ENCODE measurements at places on chromosomes 12 and 14.

- no peak for DNase-seq
Observed at GRCh38 chr12:20475542-20475941, 107.2 kb downstream of the PDE3A start.

DNA sequence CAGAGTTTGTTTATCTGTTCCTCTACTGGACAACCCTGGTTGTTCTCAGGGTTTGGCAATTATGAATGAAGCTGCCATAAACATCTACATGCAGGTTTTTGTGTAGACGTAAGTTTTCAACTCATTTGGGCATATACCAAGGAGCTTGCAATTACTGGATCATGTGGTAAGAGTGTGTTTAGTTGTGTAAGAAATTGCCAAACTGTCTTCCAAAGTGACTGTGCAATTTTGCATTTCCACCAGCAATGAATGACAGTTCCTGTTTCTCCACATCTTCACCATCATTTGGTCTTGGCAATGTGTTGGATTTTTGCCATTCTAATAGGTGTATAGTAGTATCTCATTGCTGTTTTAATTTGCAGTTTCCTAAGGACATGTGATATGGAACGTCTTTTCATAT lies 39.8 kb upstream of the FBXO33 start:
- no peak for DNase-seq

GRCh38 chr12:2256915-2257314 lies 204.1 kb downstream of the CACNA1C start:
- peak; percentile 16 for DNase-seq

DNA sequence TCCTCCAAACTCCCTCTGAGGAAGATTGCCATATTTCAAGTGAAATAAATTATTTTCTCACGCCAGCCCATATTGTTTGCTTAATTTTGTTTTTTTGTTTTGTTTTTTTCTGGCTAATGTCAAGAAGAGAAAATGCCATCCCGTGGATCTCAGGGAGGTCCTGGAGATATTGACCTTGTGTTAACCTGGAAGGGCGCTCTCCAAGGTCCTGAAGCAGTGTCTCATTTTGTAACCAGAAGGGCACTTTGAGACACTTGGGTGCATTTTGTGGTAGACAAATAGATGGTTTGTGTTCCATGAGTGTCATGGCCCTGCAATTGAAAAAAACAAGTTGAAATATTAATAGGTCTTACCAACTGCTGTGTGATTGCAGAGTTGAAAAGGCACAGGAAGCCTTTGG lies 268.9 kb downstream of the SUDS3 start:
- DNase-seq: peak; percentile 59

- DNase-seq: no peak
Observed at GRCh38 chr12:100427078-100427477, 46.6 kb upstream of the NR1H4 start.

- DNase-seq: no peak
Observed at GRCh38 chr14:51922624-51923023, 62.2 kb downstream of the GNG2 start.

- peak; percentile 49 for DNase-seq
Observed at GRCh38 chr14:105075379-105076295, 10.4 kb upstream of the GPR132 start.

DNA sequence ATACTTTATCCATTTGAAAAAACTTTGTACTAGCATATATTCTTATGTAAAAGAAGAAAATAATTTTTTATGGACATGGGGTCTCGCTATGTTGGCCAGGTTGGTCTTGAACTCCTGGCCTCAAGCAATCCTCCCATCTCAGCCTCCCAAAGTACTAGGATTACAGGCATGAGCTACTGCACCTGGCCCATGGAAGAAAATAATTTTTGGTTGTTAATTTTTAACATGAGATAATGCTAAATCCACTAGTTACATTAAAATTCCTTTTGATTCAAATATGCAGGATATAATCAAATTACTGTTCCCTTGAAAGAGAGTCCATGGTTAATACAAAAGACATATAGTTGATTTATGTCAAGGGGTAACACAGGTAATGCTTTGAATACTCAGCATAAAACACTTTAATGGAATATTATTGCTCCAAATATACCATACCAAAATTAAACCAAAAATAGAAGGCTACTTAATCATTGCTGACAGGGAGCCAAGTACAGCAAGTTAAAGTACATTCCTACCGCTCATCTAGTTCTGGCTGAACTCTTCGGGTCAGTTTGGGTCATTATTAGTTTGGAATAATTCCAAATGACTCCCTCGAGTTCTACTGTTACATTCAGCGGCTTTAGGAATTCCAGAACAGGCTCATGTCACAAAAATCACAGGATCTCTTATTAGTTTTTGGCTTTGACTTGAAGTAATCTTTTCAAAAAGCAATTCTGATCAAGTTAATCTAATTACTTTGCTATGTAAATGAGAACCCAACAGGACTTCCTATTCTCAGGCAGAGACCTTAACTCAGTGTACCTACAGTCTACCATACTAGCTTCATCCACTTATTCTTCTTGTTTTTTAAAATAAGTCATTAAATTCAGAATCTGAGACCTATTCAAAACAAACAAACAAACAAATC lies 6.1 kb downstream of the SOS2 start:
- peak; percentile 22 for DNase-seq

DNA sequence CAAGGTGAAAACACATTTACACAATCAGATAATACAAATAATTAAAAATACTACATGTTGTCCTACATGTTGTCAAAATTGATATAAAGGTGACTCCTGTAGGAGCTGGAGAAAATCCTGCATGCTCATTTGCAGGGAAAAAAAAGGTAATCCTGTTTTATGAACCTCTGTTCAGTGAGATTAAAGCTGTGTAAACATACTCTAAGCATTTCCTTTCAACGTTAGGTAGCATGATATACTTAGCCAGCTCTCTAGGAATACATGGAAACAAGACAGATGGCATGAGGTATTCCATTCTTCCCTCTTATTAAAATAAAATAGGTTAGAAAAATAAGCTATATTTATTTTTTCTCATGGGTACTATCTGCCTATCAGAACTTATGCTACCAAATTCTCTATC lies 635.7 kb upstream of the FLRT2 start:
- no peak for DNase-seq

DNA sequence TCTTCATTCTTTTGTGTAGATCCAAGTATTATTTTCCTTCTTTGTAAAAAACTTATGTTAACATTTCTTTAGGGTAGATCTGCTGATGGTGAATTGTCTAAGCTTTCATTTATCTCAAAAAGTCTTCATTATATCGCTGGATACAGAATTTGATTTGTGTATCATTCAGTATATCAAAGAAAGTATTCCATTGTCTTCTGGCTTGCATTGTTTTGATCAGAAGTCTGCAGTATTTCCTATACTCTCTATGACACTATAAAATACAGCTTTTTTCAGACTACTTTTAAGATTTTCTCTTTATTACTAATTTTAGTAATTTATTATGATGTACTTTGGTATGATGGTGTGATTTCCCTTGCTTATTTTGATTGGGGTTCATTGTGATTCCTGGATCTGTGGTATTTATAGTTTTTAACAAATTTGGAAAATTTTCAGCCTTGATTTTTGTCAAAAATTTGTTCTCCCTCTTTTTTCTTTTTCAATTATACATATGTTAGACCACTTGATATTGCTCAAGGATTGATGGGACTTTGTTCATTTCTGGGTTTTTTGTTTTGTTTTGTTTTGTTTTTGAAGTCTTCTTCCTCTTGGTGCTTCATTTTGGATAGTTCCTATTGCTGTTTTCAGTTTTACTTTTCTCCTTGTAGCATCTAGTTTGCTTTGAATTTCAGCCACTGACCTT lies 176.5 kb downstream of the ZFP36L1 start:
- no peak for DNase-seq

GRCh38 chr14:22955702-22956569 lies 954 bp downstream of the HAUS4 start:
- no peak for DNase-seq

GRCh38 chr14:57480051-57480450 lies 13.6 kb downstream of the CCDC198 start:
- DNase-seq: no peak

- no peak for DNase-seq
Observed at GRCh38 chr14:87094913-87095312, 898.1 kb downstream of the GALC start.

- DNase-seq: no peak
Observed at GRCh38 chr14:59046746-59047145, 141.7 kb upstream of the DAAM1 start.

GRCh38 chr14:64800000-64800399 lies 79.7 kb downstream of the SPTB start:
- peak; percentile 25 for DNase-seq

DNA sequence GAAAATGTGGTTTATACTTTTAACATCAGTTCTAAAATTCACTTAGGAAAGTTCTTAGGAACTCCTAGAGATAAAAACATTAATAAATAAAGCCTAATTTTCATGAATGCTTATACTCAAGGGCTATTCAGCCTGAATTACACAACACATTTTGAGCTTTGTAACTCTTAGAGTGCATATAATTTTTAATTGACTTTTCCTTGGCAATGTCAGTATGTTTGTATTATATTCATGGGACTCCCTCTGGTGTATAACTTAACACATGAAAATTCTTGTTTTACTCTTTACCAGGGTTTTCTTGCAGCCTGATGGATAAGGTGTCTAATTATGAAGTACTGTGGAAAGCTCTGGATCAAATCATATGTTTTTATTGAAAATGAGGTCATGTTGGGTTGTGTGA lies 150.6 kb upstream of the HMGA2 start:
- DNase-seq: no peak

DNA sequence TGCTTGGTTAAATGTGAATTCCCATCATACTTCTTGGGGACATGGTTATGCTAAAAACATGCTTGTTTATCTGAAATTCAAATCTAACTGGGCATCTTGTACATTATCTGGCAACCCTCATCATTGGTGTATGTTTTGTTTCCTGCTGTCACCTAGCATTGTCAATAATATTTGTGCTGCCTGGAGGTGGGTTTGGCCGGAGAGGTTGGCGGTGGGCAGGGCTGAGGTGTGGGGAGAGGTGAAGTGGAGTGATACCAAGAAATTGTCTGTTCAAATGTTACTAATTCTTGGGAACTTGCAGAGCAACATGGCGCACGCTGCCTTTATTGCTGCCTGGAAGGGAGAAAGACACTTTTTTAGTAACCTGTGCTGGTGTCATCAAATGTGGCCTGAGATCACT lies 280.5 kb downstream of the VRK1 start:
- DNase-seq: no peak

DNA sequence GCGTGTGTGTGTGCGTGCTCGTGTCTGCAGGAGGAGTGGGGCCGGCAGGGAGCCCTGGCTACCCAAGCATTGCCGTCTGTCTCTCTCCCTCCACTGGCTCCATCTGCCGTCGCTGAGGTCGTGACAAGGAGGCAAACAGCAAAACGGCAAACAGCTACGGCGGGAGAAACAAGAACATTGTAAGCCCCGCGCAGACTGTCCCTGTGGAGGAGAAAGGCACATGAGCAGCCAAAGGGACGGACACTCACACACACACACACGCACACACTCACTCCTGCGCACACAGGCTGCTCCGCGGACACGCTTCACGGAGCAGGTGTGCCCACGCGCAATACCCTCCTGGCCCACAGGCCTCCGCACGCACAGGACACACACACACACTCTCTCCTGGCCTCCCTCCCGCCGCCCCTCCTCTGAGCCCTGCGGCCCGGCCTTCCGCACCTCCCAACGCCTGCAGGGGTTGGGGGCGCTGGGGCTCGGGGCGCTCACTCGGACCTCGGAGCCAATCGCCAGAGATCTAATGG lies 905 bp downstream of the CISTR start:
- peak; percentile 74 for DNase-seq

DNA sequence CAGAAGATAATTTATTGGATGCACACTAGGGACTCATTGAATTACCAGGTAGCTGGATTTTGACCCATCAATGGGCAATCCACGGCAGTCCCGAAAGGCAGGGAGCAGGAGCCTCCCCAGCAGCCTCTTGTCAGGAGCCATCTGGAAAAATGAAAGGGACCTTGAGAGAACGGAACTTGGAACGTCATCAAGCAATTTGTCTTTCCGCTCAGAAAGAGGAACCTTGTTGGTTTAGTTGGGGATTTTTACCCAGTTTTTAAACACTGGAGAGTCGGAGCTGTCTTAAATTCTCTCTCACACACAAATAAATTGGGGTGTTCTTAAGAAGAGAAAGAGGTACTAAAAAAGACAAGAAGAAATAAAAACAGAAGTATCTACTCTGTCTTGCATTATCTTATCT lies 1351.7 kb upstream of the TMEM132C start:
- DNase-seq: peak; percentile 1

DNA sequence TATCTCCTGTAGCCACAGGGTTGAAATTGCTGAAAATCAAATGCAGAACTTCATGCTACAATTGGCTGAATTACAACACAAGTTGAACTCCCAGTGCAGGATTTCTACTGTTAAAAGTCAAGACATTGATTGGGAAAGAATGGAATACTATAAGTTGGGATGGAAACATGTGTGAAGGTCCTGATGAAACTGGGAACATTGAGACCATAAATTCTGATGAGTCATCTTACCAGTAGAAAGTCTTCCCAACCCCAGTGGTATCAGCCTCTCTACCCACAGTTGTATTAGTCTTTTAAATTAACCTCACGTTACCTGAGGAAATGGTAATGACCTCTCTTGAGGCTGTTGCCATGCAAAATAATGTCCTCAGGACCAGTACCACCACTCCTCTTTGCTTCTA lies 27.4 kb upstream of the DYRK2 start:
- DNase-seq: no peak

- DNase-seq: peak; percentile 60
Observed at GRCh38 chr12:115871714-115872113, 405.8 kb downstream of the MED13L start.

GRCh38 chr12:28500373-28501024 lies 310.2 kb downstream of the CCDC91 start:
- no peak for DNase-seq

GRCh38 chr14:87066221-87066817 lies 926.7 kb downstream of the GALC start:
- DNase-seq: no peak

DNA sequence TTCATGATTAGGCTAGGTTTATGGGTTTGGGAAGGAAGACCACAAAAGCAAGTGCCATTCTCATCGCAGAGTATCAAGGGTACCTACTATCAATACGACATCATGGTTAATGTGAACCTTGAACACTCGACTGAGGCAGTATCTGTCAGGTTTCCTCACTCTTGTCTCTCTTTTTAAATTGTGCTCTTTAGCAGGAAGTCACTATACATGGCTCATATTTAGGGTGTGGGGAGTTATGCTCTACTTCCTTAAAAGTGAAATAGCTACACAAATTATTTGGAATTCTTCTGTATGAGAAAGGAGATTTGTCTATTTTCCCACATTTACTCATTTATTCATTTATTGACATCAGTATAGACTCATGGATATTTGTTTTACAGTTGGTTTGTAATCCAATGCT lies 5.9 kb upstream of the CLEC4E start:
- DNase-seq: no peak

GRCh38 chr12:11678781-11679180 lies 29.3 kb downstream of the ETV6 start:
- DNase-seq: no peak

GRCh38 chr14:94030571-94030970 lies 4.4 kb downstream of the OTUB2 start:
- no peak for DNase-seq

DNA sequence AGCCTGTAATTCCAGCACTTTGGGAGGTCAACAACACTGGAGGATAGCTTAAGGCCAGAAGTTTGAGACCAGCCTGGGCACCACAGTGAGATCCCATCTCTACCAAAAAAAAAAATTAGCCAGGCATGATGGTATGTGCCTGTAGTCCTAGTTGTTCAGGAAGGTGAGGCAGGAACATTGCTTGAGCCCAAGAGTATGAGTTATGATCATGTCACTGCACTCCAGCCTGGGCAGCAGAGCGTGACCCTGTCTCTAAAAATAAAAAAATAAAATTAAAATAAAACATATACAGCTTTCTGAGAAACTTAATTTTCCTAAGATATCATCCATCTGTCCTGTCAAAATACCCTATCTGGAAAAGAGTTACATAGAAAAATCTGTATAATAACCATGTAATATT lies 38.9 kb downstream of the EML5 start:
- no peak for DNase-seq

All from kidney (tissue), 22 donors.